ENCODE measurements at places on chromosomes 11 and 22.

- no peak for DNase-seq
Observed at GRCh38 chr11:116124922-116125714, 620.9 kb upstream of the CADM1 start.

GRCh38 chr11:41281131-41281742 is 178.2 kb downstream of the LRRC4C start:
- DNase-seq, result no peak

GRCh38 chr11:70538641-70539359 is 140.5 kb downstream of the CTTN start:
- DNase-seq, result no peak

DNA sequence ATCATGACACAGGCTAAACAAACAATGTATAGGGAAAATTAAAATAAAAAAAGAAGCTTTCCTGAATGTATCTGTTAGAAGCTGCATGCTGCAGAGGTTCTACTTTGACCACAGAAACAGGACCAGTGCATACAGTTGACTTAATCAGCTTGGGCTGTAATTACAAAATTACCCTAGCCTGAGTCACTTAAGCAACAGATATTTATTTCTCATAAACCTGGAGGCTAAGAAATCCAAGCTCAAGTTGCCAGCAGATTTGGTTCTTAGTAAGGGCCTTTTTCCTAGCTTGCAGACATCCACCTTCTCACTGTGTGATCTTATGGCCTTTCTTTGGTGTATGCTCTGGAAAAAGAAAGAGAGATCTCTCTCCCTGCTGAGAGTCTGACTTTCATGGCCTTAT is 946.5 kb upstream of the RAG2 start:
- no peak for DNase-seq

DNA sequence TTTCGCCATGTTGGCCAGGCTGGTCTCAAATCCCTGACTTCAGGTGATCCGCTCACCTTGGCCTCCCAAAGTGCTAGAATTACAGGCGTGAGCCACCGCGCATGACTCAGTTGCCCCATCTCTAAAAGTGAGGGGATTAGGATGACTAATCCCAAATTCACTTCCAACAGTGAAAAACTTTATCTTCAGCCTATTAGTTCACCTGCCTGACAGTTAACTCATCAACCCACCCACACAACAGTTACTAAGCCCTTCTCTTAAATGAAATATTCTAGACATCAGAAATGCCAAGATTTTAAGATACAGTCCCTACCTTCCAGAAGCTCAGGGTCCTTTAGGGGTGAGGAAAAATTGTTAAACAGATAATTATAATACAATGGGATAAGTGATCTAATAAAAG is 2.0 kb upstream of the ANKRD42 start:
- DNase-seq, result no peak

GRCh38 chr11:111230122-111230465 is 15.4 kb upstream of the POU2AF2 start:
- no peak for DNase-seq

DNA sequence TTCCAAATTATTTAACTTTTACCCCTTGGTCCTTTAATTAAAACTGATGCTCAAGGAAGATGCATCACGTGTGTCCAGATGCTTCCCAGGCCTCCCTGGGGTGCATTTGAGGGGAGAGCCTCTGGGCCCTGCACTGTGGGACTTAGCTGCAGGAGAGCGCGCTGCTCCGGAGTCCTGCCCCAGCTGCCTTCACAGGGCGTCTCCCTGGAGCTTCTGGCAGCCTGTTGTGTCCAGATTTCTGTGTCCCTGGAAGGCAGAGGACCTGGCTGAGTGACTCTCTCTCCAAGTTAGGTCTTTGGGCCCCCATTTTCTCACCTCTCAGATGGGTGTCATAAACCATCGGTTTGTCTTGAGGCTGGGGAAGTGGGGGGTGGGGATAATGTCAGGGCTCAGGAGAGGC is 3.0 kb downstream of the ARHGAP8 start:
- no peak for DNase-seq

DNA sequence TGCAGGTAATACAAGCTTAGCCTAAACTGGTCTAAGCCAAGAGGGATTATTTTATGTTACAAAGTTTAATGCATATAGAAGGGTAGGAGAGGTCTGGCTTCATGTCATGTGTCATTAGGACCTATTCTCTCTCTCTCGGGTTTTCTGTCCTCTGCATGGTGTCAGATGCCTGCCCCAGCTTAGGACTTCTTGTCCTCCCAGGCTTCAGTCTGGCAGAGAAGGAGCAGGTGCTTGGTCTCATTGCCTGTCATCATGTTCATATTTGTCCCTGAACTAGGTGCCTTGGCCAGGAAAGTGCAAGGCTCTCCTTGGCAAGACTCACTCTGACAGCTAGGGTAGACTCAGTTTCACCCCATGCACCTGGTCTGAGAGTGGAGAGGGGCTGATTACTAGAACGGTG is 126.3 kb downstream of the ADAMTS15 start:
- DNase-seq, result no peak

DNA sequence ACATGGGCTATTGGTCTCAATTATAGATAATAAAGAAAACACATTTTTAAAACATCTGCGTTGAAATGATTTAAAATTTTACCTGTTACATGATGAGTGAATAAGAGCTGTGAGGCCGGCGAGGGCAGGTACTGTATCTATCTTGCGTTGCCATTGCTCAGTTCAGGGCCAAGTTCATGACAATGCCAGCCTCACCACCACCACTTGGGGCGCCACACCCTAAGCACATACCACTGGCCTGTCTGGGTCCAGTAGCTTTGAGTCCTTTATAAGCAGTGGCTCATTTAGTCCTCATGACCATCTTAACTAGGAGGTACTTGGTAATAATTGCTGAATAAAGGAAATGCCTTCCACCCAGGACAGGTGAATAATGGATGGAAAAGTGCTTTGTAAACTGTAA is 14.5 kb upstream of the MB start:
- peak; percentile 62 for DNase-seq

- DNase-seq, result no peak
Observed at GRCh38 chr11:89608234-89608966, 101.7 kb upstream of the TRIM77 start.

GRCh38 chr22:50564289-50564688 is 1.6 kb upstream of the SYCE3 start:
- DNase-seq, result no peak

GRCh38 chr22:48800886-48801607 is 1026.6 kb downstream of the BRD1 start:
- DNase-seq, result no peak

GRCh38 chr11:126383339-126384335 is 28.2 kb downstream of the ST3GAL4 start:
- no peak for DNase-seq

DNA sequence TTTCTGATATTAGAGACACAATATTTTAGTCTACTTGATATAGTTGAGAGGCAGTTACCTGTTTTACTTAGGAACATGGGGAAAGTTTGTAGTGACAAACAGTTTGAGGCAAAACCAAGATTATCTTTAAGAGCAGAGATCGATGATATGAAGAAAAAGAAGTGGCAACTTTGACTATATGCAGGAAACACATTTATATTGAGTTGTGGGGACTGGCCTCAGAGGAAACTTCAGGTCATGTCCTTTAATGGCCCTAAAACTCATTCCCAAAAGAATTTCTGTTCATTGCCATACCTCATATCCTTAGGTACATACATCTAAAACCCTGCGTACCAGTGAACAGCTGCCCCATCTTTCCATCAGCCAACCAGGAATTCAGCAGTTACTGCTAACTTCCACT is 4.5 kb downstream of the HBG1 start:
- DNase-seq, result no peak

DNA sequence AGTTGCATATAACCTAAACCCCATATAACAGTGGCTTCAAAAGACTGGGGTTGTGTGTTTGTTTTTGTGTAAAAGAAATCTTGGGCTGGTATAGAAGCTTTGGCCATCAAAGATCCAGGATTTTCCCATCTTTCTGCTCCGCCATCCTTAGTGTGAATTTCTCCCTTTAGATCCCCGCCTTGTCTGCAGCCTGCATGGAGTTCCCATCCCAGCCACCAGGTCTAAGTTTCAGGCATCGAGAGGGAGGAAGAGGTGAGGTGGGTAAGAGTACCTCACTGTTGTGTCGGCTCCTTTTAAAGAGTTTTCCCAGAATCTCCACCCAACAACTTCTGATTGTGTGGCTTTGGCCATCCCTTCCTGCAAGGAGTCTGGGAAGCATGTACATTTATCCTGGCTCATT is 195.5 kb upstream of the SORL1-AS1 start:
- DNase-seq, result no peak

- DNase-seq, result no peak
Observed at GRCh38 chr11:74248469-74248868, 63.0 kb downstream of the P4HA3 start.

GRCh38 chr22:41998361-41999261 is at the start of gene WBP2NL:
TSS of gene WBP2NL (plus strand) at chr22:41998788. CDS start at chr22:41998819, 31 bp downstream.
- peak; percentile 92 for DNase-seq

DNA sequence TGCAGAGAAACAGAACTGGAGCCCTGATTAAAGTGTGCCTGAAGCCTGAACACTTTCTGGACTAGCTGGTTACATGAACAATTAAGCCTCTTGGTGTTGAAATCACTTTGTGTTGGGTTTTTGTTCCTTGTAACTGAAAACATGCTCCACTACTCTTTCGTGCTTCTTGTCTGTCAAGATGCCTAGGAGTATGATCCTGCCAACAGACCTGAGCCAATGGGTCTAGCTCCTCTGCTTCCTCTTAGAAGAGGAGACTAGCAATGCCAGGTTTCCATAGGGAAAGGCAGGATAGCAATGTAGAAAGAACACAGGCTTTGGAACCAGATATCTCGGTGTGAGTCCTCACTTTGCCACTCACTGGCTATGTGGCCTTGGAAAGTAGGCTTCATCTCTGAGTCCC is 40.3 kb downstream of the IRAG1 start:
- DNase-seq, result no peak

DNA sequence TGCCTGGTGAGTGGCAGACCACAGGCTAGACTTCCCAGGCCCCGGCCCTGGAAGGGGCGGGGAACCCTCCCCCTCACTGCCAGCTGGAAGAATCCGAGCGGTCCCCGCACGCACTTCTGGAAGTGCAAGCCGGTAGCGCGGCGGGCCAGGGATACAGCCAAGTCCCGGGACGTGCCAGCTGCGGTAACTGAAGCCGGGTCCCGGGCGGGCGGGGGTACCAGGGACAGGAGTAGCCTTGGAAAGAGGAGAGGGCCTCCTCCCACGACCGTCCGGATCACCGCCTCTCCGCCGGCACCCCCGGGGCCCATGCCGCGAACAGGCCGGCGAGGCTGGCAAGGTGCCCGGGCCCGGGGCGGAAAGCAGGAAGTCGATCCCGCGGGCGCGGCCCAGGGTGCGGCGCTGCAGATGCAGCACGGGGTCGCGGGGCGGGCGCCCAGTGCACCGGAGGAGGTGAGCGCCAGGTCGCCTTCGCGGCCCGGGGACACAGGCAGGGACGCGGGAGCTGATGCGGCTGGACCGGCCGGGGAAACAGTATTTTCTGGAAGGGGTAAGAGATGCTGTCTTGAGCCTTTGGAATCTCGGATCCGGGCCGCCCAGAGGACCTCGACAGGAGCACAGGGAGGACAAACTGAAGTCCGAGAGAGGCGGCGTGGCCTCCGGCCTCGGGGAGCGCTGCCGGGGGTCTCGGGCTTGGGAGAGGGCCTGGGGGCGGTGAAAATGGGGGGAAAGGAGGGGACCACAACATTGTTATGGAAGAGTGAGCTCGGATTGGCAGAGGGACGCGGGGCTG is 783 bp upstream of the SLC35C1 start:
- peak; percentile 97 for DNase-seq

DNA sequence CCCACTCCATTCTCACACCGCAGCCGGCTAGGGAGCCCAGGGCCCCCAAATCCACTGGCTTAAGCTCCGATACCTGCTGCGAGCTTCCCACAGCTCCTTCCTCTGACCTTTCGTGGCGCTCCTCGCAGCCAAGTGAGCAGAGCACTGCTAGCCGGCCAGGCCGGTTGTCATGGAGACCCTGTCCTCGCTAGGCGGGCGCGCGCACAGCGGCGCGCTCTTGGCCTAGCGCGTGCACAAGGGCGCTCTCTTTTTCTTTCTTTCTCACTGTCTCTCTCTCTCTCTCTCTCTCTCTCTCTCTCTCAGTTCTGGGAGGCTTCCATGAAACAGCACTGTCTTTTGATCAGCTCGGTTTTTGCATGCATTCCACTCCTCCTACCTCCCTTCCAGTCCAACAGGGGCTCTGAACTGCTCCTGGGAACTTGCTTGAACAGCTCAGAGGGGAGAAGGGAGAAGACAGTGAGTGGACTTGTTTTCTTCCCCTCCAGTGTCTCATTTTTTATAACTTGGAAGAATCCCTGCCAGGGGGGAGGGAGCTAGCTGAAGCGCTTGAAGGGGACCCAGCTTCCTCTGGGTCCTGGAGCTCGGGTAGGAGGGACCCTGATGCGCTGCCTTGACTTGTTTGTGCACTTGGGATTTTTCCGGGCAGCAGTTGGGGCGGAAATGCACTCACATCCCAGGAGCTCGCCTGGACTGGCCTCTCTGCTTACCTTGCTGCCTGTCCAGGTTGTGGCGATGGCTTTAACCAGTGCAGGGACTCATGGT is 100.3 kb upstream of the AKIP1 start:
- peak; percentile 94 for DNase-seq

DNA sequence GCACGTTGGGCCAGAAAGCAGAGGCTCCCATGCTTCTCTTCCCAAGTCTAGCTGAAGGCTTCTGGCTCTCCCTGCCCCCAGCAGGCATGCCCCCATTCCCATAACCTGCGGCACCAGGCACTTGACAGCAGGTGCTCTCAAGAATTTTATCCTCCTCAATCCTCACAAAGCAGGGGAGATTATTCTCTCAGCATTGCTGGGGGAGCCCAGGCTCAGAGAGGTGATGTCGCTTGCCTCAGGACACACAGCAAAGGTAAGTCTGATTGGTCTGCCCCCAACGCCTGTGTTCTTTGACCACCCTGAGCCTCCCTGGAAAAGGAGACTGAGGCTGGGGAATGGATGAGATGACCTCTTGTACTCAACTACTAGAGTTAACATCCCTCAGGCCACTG is 4.8 kb downstream of the TST start:
- DNase-seq, result no peak

DNA sequence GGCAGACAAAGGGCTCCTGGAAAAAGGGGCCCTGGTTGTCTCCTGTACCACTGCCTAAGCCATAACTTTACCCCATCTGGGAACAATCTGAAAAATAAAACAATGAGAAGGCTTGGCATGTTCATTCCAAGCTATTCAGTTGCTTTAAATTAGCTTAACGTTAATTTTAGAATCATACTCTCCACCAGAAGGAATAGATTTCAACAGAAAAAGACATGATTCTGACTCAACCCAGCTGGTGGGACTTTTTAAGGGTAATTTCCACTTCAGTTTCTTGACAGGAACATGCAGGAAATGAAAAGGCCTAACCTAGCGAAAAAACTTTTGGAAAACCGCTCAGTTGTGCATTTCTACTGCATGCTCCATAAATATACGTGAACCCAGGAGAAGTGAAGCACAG is 7.9 kb downstream of the SF3A1 start:
- no peak for DNase-seq

- no peak for DNase-seq
Observed at GRCh38 chr22:24011735-24012068, 598 bp downstream of the CABIN1 start.

GRCh38 chr11:131533149-131533548 is 162.7 kb downstream of the NTM start:
- DNase-seq, result no peak

Measured in upper lobe of left lung (tissue), 6 donors.